ENCODE measurements at places on chromosomes 6 and 20.

- DNase-seq = no peak
Measured at GRCh38 chr6:168964138-168964835, 289.4 kb downstream of the THBS2 start.

GRCh38 chr6:1619098-1619672 is 9.5 kb downstream of the FOXC1 start:
- DNase-seq = no peak

- DNase-seq = no peak
Measured at GRCh38 chr20:50674138-50674825, 17.1 kb downstream of the RIPOR3 start.

DNA sequence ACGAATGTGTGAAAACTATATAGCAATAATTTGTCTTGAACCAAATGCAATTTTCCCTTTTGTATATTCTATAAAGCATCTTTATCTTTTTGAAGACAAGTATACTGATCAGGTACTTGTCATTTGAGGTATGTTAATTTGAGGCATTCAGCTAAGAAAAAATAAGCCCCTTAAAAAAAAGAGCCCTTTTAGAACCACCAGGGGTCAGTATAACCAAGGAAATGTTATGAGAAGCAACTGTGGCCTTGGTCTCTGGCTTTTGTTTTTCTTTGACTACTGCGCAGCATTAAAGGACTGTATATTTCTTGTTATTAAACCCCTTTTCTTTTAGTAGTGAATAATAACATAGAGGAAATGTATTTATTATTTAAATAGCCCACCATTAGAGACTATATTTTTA is 43.1 kb downstream of the CD109 start:
- peak; percentile 49 for DNase-seq

- no peak for DNase-seq
Measured at GRCh38 chr6:67190733-67191132, 1444.3 kb upstream of the ADGRB3 start.

GRCh38 chr6:98944598-98945081 is 3.1 kb downstream of the FBXL4 start:
- no peak for DNase-seq

GRCh38 chr6:90044833-90045381 is 150.6 kb downstream of the GJA10 start:
- DNase-seq = peak; percentile 6

DNA sequence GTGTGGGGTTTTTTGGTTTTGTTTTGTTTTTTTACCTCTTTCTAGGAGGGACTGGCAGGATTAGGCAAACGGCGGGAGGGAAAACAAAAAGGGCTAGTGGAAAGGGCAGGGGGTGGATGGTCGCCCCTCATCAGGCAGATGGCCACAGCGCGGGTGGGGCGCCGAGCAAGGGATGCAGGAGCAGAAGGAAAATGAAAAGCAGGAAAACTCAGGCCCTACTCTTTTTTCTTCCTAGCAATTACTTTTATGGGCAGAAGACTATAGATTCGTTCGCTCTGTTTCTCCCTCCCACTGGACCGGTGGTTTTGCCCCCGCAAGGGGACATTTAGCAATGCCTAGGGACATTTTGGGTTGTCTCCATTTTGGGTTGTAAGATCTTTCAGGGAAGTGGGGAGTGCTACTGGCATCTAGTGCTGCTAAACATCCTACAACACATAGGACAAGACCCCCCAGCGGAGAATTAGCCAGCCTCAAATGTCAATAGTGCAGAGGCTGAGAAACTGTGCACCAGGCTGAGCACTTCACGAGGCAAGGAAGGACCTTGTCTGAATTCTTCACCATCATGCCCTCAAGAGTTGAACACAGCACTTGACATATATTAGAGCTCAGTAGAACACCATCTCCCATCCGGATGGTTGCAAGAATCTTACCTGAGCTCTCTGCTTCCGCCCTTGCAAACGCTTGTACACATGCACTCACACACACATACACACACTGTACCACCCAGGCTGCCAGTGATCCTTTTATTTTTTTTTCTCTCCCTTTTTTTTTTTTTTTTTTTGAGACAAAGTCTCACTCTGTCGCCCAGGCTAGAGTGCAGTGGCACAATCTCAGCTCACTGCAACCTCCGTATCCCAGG is 4.8 kb upstream of the ZMYND8 start:
- peak; percentile 88 for DNase-seq

DNA sequence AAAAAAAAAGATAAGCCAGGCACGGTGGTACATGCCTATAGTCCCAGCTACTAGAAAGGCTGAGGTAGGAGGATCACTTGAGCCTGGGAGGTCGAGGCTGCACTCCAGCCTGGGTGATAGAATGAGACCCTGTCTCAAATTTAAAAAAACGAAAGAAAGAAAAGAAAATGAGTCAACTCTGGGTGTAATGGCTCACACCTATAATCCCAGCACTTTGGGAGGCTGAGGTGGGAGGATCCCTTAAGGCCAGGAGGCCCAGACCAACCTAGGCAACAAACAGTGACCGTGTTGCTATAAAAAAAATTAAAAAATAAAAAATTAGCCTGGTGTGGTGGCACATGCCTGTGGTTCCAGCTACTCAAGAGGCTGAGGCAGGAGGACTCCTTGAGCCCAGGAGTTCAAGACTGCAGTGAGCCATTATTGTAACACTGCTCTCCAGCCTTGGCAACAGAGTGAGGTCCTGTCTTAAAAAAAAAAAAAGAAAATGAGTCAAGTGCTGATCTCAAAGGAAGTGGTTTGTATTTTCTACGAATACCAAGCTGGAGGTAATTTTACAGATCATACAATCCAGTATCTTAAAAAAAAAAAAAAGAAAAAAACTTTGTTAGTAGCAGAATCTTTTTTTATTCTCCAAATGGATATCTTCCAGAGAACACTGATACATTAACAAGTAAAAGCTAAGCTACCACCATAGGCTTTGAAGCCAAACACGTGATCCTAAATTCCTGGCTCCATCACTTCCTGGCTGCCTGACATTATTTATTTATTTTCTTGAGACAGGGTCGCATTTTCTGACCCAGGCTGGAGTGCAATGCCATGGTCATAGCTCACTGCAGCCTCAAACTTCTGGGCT is 5.7 kb downstream of the COMMD7 start:
- DNase-seq = no peak

DNA sequence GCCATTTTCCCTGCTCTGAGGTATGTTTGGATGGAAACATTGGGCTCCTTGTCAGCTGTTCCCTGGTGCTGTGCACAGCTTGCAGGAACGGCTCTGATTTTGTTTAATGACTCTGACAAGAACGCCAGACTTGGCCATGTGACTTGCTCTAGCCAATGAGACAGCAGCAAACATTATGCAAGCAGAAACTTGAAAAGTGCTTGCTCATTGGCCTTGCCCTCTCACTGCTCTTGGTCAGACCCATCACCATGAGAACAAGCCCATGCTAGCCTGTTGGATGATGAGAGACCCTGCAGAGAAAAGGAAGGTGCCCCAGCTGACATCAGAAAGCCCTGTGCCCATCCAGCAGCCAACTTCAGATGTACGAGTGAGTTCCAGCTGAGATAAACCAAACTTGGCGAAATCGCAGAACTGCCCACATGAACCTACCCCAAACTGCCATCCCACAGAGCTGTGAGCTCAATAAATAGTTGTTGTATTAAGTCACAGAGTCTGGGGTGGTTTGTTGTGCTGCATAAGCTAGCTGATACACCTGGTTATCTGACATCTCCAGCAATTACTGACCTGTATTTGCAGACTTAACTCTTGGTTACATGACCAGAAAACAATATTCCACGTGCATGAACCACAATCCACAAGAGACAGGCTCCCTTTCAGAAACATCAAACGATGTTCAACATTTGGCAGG is 96.9 kb downstream of the JPH2 start:
- peak; percentile 89 for DNase-seq

Data from NCI-H2171 treated with DMSO at 0.1 percent for 48 hours (cell line).